HFF-Myc (cell line): ENCODE measurements at places on chromosomes 6 and 20.

DNA sequence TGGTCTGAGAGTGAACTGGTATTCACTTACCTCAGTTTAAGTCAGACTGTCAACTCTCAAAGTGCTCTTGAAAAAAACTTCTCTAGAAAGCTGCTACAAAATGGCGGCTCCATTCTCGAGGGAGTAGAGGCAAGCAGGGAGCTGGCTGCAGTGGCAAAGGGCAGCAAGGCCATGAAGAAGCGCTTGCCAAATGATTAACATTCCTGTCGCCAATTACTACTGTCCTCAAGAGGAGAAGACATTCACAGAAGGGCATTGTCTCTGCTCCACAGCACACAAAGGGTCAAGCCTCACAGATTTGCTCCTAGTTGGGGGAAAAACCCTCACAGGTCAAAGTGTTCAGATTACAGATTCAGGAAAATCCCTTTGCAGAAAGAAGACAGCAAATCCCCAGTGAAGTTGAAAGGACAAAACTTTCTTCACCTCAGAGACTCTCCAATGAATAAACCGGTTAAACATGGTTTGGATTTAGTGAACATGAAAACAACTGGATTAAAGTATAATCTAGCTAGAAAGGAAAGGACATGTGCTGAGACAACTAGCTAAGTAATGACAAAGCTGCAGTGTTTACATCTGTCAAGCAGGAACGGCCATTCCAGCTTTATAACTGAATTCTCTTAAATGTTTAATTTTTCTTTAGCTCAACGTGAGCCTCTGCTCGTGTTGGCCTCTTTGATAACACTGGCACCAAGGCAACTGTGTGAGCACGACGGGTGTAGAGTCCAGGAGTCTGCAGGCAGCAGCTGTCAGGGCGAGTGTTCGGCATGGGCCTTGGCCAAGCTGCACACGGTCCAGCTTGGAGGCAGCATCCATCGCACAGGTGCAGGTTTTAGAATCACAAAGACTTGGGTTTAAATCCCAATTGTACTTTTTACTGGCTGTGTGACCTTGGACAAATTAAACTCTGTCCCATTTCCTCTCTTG, 37.6 kb downstream of the NR2E1 start:
- DNase-seq, result no peak

- DNase-seq, result no peak
Observed at GRCh38 chr6:100518588-100518987, 53.9 kb upstream of the SIM1 start.

DNA sequence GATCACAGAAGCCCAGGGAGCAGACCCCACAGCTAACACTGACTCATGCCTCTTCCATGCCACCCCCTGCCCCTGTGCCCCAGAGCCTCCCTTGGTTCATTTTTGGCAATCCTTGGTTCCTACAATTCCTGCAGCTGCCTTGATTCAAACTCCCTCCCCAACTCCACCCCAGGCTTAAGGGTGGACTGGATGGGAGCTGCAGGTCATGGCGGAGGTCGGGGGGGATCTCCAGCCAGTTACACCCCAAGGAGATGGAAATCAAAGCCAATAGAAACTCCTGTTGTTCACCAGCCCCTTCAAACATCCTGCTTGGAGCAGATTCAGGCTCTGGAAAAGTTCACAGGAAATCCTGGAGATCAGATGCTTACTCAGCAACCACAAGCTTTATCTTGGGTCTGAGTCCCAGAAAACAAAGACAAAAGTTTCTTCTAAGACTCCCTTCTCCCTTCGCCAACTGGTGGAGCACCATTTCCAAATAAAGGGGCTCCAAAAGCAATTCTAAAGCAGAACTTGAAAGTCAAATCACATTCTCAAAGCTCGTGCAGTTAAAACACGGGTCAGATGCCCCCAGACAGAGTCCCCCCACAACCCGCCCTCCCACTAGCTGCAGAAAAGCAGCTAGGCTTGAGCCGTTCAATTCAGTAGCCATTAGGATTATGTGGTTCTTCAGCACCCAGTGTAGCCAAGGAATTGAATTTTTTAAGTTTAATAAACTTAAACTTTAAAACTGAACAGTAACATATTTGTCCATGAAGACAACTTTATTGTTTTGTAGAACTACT, 149.5 kb downstream of the ANKRD60 start:
- DNase-seq, result peak; percentile 70

DNA sequence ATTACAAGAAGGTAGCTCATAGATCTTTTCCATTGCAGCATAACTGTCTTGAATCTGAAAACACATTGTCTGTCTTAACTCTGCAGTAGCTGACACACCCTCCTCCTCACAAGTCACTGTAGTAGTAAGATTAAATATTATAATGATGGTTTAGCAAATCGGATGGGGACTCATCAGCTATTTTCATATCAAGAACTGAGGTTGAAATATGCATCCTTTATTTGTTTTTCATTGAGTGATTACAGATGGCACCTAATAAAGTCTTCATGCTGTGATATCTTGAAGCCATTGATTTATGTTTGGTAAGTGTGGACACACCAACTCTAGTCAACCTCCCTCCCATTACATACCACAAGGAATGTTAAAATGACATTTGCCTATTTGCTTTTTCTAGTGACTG, 267.4 kb upstream of the TAB2 start:
- DNase-seq, result no peak

- DNase-seq, result peak; percentile 88
Observed at GRCh38 chr6:109095036-109095834, at the start of gene CEP57L1. TSS of gene CEP57L1 (plus strand) at chr6:109095507. CDS start at chr6:109145222, 49,715 bp downstream.

DNA sequence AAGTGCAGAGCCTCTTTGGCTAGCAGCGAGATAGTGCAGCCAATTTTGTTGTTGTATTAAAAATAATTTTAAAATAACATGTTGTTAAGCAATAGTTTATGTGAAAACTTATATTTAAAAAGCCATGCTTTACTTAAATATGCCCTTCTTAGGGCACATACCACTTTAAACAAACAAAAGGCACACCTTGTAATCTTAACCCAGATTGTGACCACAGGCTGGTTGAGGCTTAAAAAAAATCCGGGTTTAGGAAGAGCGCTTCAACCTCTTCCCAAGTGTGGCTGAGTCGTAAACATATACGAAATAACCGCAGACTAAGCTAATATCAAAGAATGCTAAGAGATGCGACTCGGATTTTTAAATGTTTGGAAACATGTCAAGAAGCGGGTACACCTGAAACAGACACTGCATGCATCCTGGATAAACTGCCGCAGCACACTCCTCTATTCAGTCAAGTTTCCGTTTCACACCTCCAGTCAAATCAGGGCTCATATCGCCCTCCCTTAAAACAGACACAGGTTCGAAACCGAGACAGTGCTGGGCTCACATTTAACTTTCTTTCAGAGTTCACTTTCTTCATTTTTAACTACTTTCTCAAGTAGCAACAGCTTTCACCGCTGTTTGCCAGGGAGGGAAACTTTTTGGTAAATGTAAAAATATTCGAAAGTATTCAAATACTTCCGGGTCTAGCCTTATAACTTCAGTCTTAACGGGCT, 1.5 kb downstream of the DEK start:
- DNase-seq, result no peak

DNA sequence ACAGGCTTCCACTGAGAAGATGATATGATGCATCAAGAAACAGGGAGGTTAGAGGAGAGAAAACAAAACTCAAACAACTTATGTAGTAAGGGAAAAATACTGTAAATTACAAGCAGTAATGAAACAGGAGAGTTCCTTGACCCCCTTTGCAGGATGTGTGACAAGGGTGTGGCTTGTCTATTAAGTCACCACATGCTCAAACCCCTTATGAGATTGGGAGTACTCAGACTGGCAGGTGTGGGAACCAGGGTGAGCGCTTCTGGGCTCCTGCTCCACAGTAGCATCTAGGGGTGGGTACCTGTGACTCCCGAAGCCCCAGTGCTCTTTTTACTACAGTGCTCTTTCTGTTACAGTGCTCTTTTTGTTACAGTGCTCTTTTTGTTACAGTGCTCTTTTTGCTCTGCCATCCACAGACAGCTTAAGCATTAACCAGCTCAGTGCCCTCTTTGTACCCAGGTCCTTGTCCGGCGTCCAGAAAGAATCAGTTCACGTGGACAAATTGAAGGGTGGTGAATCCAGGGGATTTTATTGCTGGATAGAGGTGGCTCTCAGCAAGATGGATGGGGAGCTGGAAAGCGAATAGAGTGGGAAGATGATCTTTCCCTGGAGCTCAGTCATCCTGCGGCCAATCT, 28.7 kb downstream of the OLIG3 start:
- DNase-seq, result no peak

DNA sequence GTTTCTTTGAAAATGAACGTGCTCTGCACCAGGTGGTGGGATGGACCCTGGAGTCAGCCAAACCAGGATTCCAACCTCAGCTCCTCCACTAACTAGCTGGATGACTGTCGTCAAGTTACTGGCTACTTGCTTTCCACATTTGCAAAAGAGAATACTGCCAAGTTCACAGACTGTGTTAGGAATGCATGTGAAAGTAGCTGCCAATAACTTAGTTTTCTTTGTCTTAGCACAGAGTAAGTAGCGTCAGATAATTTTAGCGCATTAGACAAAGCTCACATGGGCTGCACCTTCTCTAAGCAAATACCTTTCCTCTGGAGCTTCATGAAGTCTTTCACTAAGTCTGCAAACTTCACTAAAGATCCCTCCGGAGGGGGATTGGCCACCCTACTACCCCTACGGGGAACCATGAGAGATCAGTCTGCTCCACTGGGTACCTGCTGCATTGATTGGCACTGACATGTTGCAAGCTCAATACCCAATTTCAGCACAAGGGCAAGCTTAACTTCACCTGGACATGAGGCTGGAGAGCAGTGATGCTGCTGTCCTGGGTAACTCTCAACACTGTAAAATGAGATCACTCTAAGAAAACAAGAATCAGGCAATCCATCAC, 113.9 kb downstream of the MBOAT1 start:
- no peak for DNase-seq

DNA sequence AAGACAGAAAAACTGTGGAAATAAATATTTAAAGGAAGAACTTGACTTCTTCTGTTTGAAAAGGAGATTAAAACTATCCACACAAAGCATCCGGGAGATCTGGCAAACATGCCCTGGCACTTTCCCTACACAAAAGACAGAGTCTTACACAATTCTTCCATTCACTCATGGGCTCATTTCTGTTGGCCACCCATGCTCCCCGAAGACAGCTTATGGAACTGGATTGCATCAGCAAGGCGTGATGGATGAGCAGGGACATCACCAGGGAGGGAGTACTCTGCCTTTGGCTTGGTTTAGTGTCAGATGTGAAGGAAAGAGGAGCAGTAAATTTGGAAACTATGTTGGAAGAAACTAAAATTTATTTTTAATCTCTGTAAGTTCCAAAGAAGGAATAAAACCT, 379.3 kb downstream of the CD109 start:
- no peak for DNase-seq

DNA sequence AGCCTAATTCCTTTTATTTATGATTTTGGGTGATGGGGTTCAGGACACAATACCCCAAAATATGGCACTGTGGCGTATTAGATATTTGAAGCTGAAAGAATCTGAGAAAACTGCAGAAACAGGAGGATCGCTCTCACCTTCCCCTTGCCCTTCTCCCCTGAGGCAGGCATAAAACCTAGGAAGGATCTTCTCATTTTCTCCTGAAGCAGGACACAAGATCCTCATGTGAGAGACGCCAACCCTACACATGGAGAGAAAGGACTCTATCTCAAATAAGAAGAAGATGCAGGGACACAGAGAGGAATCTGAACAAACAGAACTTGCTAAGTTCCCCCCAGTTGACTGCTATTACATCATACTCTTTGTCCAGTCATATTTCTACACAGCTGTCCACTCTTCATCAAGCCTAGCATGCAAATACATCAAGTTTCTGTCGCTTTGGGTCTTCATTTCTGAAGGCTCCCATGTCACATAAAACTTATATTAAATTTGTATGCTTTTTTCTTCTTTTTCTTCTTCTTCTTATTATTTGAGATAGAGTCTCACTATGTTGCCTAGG, 109.0 kb downstream of the DTNBP1 start:
- DNase-seq, result no peak

- DNase-seq, result no peak
Observed at GRCh38 chr6:4840169-4840568, 64.0 kb downstream of the CDYL start.

- peak; percentile 95 for DNase-seq
Observed at GRCh38 chr20:56788041-56788670, 159.1 kb downstream of the TFAP2C start.

GRCh38 chr6:147194652-147195411, 9.4 kb upstream of the STXBP5 start:
- no peak for DNase-seq

GRCh38 chr20:3595541-3595940, 67.7 kb downstream of the GFRA4 start:
- no peak for DNase-seq

- no peak for DNase-seq
Observed at GRCh38 chr6:7680393-7681075, 45.4 kb upstream of the BMP6 start.

- no peak for DNase-seq
Observed at GRCh38 chr6:79862711-79863110, 84.6 kb downstream of the ELOVL4 start.

GRCh38 chr6:17172836-17173470, 71.1 kb downstream of the STMND1 start:
- DNase-seq, result no peak

DNA sequence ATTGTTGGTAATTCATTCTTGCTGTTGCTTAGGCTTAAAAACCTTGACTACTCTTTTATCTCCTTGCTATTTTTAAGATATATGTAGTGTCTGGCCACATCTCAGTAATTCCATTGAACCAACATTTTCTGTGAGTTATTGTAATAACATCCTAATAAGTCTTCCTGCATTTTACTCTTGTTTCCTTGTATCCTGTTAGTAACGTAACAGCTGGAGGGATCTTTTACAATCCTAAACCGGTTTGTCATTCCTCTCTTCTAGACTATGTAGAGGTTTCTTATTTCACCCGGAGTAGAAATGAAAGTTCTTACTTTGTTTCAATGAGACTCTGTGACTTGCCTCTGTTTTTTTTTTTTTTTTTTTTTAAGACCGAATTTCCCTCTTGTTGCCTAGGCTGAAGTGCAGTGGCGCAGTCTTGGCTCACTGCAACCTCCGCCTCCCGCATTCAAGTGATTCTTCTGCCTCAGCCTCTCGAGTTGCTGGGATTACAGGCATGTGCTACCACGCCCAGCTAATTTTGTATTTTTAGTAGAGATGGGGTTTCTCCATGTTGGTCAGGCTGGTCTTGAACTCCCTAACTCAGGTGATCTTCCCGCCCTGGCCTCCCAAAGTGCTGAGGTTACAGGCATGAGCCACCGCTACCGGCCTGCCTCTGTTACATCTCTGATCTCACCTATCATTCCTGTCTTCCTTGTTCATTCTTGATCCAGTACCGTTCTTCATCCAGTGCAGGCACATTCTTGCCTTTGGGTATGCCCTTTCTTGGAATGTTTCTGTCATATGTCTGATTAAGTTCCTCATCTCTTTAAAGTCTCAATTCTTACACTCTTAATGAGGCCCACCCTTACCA, 44.7 kb downstream of the NCOA3 start:
- DNase-seq, result peak; percentile 44

- DNase-seq, result no peak
Observed at GRCh38 chr6:41707565-41708200, 27.7 kb downstream of the TFEB start.

- no peak for DNase-seq
Observed at GRCh38 chr20:9442858-9443257, 71.5 kb upstream of the LAMP5 start.

- DNase-seq, result peak; percentile 70
Observed at GRCh38 chr6:53986165-53986720, 125.0 kb upstream of the MLIP start.
